ENCODE measurements at places on chromosomes 16 and 17. TPM values are rescaled to one million over a fixed set of nuclear protein-coding genes. Genes with fewer than 3 reads are reported as not detected.

DNA sequence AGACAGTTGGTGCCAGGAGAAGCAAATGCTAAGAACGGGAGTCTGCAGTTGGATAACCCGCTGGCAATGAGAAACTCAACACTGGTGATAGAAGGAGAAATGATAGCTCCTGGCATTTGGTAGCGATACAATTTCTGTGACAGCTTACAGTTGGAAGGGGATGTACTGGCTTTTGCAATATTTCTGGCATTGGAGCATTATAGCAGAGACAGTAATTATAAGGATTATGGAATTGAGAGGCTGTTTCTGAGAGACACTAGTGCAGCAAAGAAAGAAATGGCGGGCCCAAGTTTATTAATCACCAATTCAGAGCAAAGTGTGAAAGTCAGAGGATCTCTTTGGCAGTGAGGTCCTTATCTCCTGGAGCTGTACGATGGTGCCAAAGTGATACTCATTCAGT lies 16.1 kb upstream of the SDK2 start:
- H3K27me3 ChIP-seq: no peaks in the 10 kb centered on the region
- H3K4me1 ChIP-seq: no peaks in the 10 kb centered on the region
- no peaks in the 10 kb centered on the region for H3K36me3 ChIP-seq
- no peak overlapping the region for H3K4me3 ChIP-seq
- DNase-seq: no peak

DNA sequence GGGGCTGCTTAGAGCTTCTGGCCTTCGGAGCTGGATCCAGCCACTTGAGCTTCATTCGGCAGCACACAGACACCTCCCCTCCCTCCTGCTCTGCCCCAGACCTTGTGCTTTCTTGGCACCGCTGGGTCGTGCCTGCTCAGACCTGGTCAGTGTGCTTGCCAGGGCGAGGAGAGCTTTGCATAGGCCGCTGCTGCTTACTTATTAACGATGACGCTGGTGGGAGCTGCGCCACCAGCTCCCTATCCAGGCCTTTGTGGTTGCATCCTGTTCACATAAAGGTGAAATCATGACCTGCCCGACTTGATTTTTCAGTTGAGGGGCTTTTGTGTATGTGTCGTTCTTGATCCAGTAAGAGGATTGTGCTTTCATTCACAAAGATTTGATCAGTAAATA lies 101.1 kb downstream of the MSI2 start:
- H3K4me3 ChIP-seq: no peak overlapping the region
- H3K27me3 ChIP-seq: no peaks in the 10 kb centered on the region
- no peaks in the 10 kb centered on the region for H3K36me3 ChIP-seq
- no peak for DNase-seq
- H3K4me1 ChIP-seq: no peaks in the 10 kb centered on the region

Gene TMEM88
- total RNA-seq: not detected

- no peak overlapping the region for H3K27ac ChIP-seq
- H3K36me3 ChIP-seq: no peaks in the 10 kb centered on the region
- no peaks in the 10 kb centered on the region for H3K27me3 ChIP-seq
- peak; percentile 36 for DNase-seq
- H3K4me3 ChIP-seq: no peak overlapping the region
- no peaks in the 10 kb centered on the region for H3K4me1 ChIP-seq
Observed at GRCh38 chr17:15885770-15886169, 59.2 kb upstream of the ADORA2B start.

DNA sequence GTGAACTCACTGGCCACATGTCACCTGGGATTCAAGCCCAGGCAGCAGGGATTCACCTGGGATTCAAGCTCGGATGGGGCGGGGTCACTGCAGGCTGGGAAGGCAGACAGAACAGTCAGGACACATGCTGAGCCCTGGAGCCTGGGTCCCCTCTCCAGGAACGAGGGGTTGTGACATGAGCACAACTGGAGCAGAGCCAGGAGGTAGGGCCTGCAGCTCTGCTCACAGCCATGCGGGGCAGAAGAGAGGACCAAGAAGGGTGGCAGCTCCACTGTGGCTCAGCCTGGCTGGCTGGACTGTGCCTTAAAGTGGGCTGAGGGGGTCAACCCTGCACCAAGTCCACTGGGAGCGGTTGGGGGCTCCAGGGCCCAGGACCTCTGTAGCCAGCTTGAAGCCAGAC lies 150.1 kb downstream of the RAB11FIP4 start:
- H3K4me1 ChIP-seq: peaks cover 8% of the 10 kb centered on the region
- no peak overlapping the region for H3K27ac ChIP-seq
- H3K4me3 ChIP-seq: no peak overlapping the region
- no peaks in the 10 kb centered on the region for H3K36me3 ChIP-seq
- peak; percentile 62 for DNase-seq

DNA sequence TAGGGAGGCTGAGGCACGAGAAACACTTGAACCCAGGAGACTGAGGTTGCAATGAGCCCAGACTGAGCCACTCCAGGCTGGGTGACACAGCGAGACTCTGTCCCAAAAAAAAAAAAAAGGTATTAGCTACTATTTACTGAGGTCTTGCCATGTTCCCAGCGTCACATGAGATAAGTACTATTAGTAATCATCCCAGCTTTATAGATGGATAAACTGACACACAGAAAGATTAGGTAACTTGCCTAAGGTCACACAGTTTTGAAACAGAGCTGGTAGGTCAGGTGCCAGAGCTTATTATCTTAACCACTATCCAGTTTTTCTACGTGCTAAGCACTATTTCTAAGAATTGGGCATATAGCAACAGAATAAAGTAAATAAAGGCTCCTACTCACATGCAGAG lies 51.6 kb downstream of the TEX14 start:
- no peaks in the 10 kb centered on the region for H3K27me3 ChIP-seq
- H3K36me3 ChIP-seq: no peaks in the 10 kb centered on the region
- peaks cover 10% of the 10 kb centered on the region for H3K4me1 ChIP-seq
- H3K4me3 ChIP-seq: no peak overlapping the region

DNA sequence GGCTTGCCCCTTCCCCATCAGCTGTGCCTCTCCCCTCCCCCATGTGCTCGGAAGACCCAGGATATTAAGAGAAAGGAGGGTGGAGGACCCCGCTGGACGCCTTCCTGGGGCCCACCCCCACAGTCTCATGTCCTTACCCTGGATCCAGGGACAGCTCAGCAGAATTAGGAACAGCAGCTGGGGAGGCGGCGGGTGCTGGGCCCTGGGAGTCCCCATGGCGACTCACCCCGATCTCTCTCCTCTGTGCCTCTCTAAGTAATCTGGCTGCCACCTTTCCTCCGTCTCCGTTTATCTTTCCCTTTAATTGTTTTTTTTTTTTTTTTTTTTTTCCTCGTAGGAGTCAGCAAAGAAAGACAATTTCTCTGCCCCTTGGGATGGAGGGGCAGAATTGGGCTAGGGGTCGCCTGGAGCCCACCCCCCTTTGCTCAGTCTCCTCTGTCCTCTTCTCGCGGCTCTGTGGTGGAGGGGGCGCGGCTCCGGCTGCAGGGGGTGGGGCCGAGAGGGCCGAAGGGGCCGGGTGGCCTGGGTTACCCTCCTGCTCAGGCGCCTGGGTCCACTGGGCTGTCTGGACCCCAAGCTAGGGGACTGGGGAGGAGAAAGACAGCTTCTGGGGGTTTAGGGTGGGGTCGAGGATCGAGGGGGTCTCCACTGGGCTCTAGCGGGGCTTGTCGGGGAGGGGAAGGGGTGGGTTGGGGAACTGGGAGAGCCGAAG lies 390 bp downstream of the SEZ6L2 start:
- peak; percentile 67 for DNase-seq
- peak overlapping the region; percentile 82 for H3K4me3 ChIP-seq
- H3K27ac ChIP-seq: peak overlapping the region; percentile 81
- H3K36me3 ChIP-seq: no peaks in the 10 kb centered on the region
- no peaks in the 10 kb centered on the region for H3K27me3 ChIP-seq

Gene ZNF469
- total RNA-seq: 2.6 TPM

DNA sequence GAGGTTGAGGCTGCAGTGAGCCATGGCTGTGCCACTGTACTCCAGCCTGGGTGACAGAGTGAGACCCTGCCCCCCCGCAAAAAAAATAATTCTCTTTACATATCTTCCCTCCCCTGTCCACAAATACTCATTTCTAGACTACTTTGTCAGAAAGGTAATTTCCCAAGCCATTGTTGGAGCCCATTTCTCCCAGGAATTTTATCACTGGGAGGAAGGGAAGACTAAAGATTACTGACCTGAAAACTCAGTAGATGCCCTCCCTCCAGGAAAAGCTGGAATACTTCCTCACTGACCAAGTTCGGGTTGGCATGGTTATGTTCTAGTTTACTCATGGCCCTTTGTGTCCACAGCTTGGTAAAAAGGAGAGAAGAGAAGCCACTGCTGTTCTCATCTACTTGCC lies 4.1 kb downstream of the CALCOCO2 start:
- no peaks in the 10 kb centered on the region for H3K36me3 ChIP-seq
- H3K4me3 ChIP-seq: no peak overlapping the region
- peaks cover 14% of the 10 kb centered on the region for H3K4me1 ChIP-seq
- no peak overlapping the region for H3K27ac ChIP-seq

DNA sequence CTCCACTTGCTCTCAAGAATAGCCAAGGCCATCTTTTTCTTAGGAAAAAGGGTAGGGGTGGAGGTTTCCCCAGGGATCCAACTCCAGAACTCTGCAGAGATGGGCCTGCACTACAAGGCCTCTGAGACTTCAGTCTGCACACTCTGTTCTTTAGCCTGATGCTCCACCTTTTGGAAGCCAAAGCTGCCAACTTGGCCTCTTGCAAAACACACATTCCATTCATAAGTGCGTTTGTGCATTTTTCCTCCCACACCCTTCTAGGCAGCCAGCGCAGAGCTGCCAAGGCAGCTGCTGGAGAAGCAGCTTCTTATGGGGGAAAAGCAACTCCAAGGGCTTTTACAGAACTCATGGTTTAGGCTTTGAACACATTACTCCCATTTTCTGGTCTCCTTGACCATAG lies 45.3 kb downstream of the REXO5 start:
- peak; percentile 96 for DNase-seq
- peaks cover 53% of the 10 kb centered on the region for H3K4me1 ChIP-seq
- peak overlapping the region; percentile 63 for H3K27ac ChIP-seq
- H3K27me3 ChIP-seq: no peaks in the 10 kb centered on the region
- peak overlapping the region; percentile 43 for H3K4me3 ChIP-seq

- H3K36me3 ChIP-seq: peaks cover 52% of the 10 kb centered on the region
- DNase-seq: no peak
- no peak overlapping the region for H3K4me3 ChIP-seq
Observed at GRCh38 chr17:80133626-80133970, 13.3 kb downstream of the EIF4A3 start.

DNA sequence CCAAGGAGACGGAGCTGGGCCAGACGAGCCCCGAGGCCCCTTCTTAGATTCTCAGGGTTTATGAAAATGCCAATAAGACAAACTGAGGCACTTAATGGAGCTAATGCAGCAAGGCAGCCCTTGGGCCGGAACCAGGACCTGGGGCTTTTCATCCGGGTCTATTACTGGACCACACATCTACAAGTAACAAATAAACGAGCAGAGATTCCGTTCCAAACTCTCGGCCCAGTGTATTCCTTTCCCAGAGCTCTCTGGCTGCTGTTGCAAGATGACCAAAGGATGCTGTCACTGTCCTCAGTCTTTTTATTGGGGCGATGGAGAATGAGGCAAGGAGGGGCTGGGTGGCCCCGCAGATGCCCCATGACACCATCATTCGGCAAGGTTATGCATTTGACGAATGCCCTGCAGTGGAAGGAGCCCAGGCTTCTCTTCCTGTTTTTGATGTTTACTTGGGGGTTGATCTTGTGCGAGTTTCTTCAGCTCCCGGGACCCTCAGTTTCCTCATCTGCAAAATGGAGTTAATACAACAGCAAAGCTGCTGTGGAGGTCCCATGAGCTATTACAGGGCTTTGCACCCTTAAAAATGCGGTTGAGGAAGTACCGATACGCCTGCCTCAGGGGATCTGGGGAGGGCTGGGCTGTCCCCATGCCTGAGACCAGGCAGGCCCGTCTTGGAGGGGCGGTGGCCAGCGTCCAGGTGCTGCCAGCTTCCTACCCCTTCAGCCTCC lies 1.1 kb upstream of the NTN1 start:
- peaks cover 51% of the 10 kb centered on the region for H3K27me3 ChIP-seq
- no peaks in the 10 kb centered on the region for H3K4me1 ChIP-seq
- DNase-seq: no peak
- H3K4me3 ChIP-seq: no peak overlapping the region
- H3K27ac ChIP-seq: no peak overlapping the region
- H3K36me3 ChIP-seq: no peaks in the 10 kb centered on the region

DNA sequence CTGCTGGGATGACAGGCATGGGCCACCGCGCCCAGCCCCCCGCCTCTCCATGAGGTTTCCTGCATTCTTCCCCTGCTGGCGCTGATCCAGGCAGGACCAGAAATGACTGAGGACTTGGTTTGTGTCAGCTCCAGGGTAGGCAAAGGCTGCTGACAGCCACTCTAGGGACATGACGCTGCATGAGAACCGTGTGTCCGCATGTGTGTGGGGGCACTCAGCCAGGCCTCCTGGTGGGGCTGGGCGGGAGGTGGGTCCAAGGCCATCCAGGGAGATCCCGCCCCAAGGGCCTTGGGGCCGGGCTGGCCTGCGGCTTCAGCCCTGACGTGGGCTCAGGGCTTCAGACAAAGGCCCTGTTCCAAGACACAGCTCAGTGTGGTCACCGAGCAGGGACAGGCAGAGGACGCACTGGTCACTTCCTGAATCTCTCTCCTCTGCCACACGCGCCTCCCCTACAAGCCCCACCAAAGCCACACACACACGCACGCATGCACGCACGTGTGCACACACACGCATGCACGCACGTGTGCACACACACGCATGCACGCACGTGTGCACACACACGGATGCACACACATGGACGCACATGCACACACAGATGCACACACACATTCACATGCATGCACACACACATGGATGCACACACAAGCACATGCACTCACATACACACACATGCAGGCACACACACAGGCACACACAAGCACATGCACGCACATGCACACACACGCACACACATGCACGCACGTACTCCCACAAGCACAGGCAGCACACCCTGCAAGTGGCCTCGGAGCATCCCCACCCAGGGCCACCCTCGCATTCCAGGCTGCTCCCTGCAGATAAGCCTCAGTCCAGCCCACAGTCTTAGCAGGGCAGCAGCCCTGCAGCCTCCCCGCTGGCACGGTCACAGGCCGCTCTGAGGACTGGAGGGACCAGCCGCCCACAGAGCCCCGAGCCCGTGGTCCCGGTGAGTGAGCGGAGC lies 5.3 kb upstream of the TMEM204 start:
- no peak overlapping the region for H3K4me3 ChIP-seq
- H3K36me3 ChIP-seq: no peaks in the 10 kb centered on the region
- no peak for DNase-seq
- peaks cover 28% of the 10 kb centered on the region for H3K4me1 ChIP-seq

Gene PRR11
- 6.4 TPM for total RNA-seq

Gene SLC38A8
- not detected for total RNA-seq

Gene NT5C3B
- 69.8 TPM for total RNA-seq

Gene ZG16
- total RNA-seq: not detected

DNA sequence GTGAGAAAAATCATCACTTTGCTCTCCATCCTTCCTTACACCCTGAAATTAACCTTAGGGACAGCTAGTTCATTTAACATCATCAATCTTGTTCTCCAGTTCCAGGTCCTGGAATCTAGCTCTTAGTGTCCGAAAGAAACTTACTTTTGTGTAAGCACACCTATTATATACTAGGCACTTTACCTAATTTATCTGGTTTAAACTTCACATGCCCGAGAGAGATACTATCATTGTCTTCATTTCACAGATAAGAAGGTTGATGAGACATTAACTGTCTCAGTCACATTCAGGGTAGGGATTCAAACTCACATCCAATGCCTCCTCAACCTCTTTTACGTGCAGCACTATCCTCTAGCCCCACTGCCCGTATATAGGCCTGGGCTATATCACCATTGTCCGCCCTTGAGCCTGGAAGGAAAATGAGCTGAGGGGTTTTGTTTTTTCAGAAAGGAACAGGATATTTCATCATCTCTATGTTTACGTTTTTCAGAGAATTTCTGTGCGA lies 501 bp upstream of the AP2B1 start:
- peak overlapping the region; percentile 85 for H3K4me3 ChIP-seq
- no peaks in the 10 kb centered on the region for H3K27me3 ChIP-seq
- H3K4me1 ChIP-seq: peaks cover 19% of the 10 kb centered on the region
- peak overlapping the region; percentile 90 for H3K27ac ChIP-seq
- H3K36me3 ChIP-seq: no peaks in the 10 kb centered on the region
- DNase-seq: peak; percentile 9

All from GM23248 (cell line).